ENCODE measurements at places on chromosomes 12 and 14.

GRCh38 chr12:129826273-129826672, 77.6 kb downstream of the TMEM132D start:
- no peak for DNase-seq

GRCh38 chr12:56165369-56165768, 7.2 kb downstream of the MYL6 start:
- DNase-seq = no peak

DNA sequence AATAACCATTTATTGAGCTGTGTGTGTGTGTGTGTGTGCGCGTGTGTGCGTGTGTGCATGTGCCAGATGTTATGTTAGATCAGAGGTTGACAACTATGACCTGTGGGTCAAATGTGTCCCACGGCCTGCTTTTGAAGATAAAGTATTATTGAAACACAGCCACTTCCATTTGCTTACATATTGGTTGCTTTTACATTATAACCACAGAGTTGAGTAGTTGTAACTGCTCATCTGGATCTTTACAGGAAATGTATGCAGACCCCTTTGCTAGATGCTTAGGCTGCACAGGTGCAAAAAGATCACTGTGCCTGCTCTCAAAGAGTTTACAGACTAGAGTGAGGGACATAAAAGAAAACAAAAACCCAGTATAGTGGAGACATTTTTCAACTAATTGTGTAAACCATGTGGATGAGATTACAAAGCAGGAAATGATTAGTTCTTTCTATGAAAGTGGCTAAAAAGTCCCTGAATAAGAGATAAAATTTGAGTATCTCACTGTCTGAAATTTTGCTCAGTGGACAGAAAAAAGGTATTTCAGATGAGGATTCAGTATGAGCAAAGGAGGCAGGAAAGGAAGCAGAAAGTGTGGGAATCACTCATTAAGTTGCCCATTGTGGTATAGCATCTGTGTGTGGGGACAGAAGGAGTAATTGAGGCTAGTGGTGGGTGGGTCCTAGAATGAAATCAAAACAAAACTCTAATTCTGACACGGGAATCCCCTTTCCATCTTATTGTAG, 188.4 kb downstream of the PAH start:
- peak; percentile 21 for DNase-seq

DNA sequence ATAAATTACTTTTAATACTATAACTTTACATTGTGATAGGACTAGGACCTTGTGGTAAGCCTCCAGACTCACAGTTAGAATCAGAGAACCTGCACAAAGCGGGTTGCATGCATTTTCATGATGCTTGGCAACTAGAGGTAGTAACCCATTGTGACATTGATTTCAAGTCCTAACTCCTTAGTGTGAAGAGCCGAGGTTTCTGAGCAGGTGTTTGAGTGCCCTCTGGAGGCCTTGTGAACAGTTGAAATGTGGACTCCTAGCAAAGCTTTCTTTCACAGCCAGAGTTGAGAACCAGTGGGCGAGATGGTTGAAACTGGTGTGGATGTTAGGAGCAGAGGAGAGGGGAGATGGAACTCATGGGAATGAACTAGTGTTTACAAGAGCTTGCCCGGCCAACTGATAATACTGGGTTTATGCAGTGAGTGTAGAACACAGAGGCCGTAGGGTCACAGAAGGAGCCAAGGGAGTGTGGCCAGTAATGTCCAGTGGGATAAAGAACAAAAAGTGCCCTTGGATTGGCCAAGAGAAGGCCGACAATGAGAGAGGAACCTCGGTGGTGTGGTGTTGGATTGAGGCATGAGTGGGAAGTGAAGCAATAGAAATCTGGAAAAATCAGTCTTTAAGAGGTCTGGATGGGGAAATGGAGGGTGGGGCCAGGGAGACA, 10.9 kb downstream of the ZNF664 start:
- DNase-seq = peak; percentile 44

GRCh38 chr12:92604786-92605185, 98.0 kb upstream of the PLEKHG7 start:
- no peak for DNase-seq

GRCh38 chr12:9895215-9895971, 14.1 kb downstream of the KLRF2 start:
- DNase-seq = no peak

Data from GM10248 (cell line).